Skeletal muscle tissue (tissue), 5 donors: ENCODE measurements at places on chromosomes 4 and X. TPM values are rescaled to one million over a fixed set of nuclear protein-coding genes. Genes with fewer than 3 reads are reported as not detected.

The HGFAC gene
- total RNA-seq, result 0.52 TPM

The TMEM31 gene
- total RNA-seq, result not detected

The PAGE5 gene
- total RNA-seq, result not detected

The ADAD1 gene
- total RNA-seq, result not detected

The YIPF7 gene
- total RNA-seq, result 6.8 TPM

The SPANXA2 gene
- total RNA-seq, result not detected
